Breast epithelium (tissue), 4 donors: ENCODE measurements at places on chromosomes 12 and 14. TPM values are rescaled to one million over a fixed set of nuclear protein-coding genes. Genes with fewer than 3 reads are reported as not detected.

SIX6 gene
- not detected for total RNA-seq

DNA sequence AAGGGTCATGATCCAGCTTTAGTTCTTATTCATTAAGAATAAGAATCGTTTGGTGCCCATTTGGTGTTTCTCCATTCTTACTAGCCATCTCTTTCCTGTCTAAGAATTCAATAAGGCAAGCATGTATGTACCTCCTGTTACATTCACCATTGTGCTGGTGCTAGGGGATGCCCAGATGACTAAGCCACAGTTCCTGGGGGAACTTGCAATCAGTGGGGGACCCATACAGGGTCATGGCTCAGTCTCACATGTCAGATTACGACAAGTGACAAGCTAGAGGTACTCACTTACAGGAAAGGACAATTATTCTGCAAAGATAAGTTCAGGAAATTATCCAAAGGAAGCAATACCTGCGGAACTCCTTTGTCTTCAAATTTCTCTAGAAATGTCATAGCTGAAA, 125.4 kb downstream of the STXBP6 start:
- no peak overlapping the region for H3K27ac ChIP-seq
- no peak overlapping the region for H3K4me3 ChIP-seq
- no peaks in the 10 kb centered on the region for H3K4me1 ChIP-seq
- H3K36me3 ChIP-seq, result no peaks in the 10 kb centered on the region
- no peak for DNase-seq

GRCh38 chr12:12717586-12718380, 615 bp downstream of the CDKN1B start:
- no peaks in the 10 kb centered on the region for H3K27me3 ChIP-seq
- H3K27ac ChIP-seq, result peak overlapping the region; percentile 96
- H3K4me3 ChIP-seq, result peak overlapping the region; percentile 96
- H3K36me3 ChIP-seq, result no peaks in the 10 kb centered on the region
- DNase-seq, result no peak

TAS2R8 gene
- total RNA-seq, result 0.48 TPM

DNA sequence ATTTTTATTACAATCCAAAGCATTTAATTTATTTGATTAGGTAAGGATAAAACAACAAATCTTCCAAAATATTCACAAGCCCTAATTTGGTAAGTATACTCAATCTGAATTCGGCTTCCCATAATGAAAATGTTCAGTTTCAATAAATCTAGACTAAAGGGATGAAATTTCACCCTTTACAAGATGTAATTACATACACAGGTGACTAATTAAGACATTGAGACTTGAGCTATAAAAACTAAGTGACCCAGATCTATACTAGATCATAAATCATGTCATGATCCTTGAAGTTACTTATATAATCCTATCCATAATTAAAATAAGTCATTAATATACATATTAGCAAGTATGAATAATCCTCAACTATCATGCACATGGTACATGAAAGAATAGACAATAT, 36.6 kb downstream of the LRP6 start:
- H3K27me3 ChIP-seq, result no peaks in the 10 kb centered on the region
- H3K27ac ChIP-seq, result no peak overlapping the region
- DNase-seq, result no peak
- no peak overlapping the region for H3K4me3 ChIP-seq
- H3K4me1 ChIP-seq, result no peaks in the 10 kb centered on the region

GRCh38 chr14:90397425-90398314, 841 bp downstream of the CALM1 start:
- H3K4me1 ChIP-seq, result no peaks in the 10 kb centered on the region
- H3K27me3 ChIP-seq, result no peaks in the 10 kb centered on the region
- H3K36me3 ChIP-seq, result no peaks in the 10 kb centered on the region
- DNase-seq, result peak; percentile 54

GRCh38 chr12:132083614-132083940, 60.5 kb downstream of the DDX51 start:
- H3K4me1 ChIP-seq, result no peaks in the 10 kb centered on the region
- peak overlapping the region; percentile 96 for H3K4me3 ChIP-seq
- no peaks in the 10 kb centered on the region for H3K27me3 ChIP-seq
- no peak overlapping the region for H3K27ac ChIP-seq
